ENCODE measurements at places on chromosomes 2 and 18.

DNA sequence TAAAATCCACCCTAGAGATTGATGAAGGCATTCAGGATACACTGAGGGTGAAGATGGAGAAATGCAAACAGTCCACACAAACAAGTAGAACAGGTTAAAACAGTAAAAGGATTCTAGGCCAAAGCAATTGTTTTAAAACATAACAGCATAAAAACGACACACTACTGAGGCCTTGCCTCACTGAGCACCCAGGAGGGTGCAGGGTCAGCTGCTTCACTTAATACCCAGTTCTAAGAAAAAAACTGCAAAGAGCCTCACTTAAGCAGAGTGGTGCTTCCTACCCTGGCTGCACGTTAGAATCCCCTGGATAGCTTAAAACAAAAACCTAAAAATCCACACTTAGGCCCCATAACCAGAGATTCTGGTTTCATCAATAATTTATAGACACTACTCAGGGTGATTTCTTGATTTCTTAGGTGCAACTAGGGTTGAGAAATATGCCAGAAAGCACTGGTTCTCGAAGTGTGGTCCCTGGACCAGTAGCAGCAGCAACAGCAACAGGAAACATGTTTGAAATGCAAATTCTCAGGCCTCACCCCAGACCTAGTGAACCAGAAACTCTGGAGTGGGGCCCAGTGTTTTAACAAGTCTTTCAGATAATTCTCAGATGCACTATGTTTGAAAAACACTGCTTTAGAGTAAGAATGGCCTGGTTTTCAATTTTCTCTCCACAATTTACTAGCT is 279.1 kb downstream of the ZEB2 start:
- DNase-seq = no peak

DNA sequence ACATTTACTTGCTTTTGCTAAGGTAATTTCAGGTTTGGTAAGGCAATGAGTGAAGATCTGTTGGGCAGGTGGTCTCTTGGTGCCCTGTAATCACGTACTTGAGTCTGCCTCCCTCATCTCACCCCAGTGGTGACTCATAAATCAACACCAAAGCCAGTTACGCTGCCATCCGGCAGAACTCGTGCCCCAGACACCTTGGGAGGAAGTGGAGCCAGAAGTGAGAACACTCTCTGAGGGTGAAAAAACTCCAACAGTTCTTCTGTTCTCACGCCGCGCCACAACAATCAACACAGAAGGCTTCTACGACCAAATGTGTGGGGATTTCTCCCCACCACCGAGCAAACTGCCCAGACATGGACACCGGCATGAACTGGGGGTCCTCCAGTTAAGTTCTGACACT is 206.2 kb downstream of the ARL4C start:
- DNase-seq = no peak

GRCh38 chr2:38763228-38763627 is 12.1 kb upstream of the SRSF7 start:
- DNase-seq = no peak

- no peak for DNase-seq
Observed at GRCh38 chr2:136116813-136117390, 1.0 kb downstream of the CXCR4 start.

- no peak for DNase-seq
Observed at GRCh38 chr2:16012626-16013358, 72.4 kb downstream of the MYCN start.

DNA sequence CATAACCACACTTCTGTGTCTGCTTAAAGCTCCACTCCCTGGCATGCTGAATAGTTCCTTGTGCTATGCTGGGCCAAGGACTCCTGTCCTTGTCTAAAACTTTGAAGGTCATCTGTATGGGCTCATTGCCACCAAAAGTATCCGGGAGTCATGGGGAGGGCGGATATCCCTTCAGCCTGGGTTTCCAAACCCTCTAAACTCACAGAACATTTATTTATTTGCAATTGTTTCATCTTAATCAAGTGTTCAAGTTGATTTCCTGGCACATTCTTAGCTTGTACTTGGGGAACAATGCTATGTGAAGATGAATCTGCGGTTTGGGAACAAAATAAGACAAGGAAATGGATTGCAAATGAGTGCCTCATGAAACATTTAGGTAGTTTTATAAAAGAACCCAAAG is 1.8 kb downstream of the NOSTRIN start:
- no peak for DNase-seq

DNA sequence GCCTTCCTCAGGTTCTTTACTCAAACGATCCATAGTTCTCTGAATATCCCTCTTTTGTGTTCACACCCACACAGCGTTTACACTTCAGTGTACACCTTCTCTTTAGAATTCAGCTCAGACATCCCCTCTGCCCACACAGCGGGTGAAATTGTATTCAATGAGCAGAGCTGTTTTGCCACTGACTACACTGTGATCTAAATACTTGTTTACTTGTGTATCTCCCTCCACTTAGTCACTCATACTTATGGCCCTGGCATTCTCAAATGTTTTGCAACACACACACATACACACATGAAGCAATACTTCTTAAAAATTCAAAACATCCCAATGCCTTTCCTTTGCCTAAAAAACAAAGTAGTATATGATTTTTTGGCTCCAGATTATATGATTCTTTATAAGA is 297.1 kb downstream of the TMX3 start:
- DNase-seq = no peak

GRCh38 chr2:57760381-57760801 is 286.2 kb upstream of the VRK2 start:
- DNase-seq = no peak

- DNase-seq = no peak
Observed at GRCh38 chr18:8367217-8367988, 241.8 kb upstream of the RAB12 start.

GRCh38 chr18:69205925-69206324 is 194.8 kb upstream of the DOK6 start:
- DNase-seq = no peak

GRCh38 chr2:29304399-29305060 is 189.3 kb downstream of the CLIP4 start:
- no peak for DNase-seq

DNA sequence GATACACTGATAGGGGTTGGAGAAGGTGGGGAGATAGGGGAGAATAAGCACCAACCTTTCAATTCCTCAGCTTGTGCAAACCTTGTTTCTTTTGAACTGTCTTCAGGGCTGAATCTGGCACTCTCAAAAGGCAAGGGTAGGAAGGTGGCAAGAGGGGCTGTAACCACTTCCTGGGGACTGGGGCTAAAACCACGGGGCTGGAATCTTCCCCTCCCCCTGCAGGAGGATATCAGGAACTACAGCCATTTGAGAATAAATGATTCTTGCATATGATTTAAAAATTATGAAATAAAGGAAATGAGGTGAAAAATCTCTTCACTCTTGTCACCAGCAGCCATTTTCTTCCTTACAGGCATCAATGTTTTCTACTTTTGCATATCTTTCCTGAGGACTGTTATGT is 50.8 kb downstream of the ATOH8 start:
- no peak for DNase-seq

Measured in esophagus squamous epithelium (tissue), 5 donors.